AG08396 (cell line): ENCODE measurements at places on chromosomes 7 and 10.

- no peak for DNase-seq
Observed at GRCh38 chr7:137895301-137896221, 48.8 kb upstream of the DGKI start.

GRCh38 chr7:138276891-138277290, 183.2 kb upstream of the TRIM24 start:
- no peak for DNase-seq

DNA sequence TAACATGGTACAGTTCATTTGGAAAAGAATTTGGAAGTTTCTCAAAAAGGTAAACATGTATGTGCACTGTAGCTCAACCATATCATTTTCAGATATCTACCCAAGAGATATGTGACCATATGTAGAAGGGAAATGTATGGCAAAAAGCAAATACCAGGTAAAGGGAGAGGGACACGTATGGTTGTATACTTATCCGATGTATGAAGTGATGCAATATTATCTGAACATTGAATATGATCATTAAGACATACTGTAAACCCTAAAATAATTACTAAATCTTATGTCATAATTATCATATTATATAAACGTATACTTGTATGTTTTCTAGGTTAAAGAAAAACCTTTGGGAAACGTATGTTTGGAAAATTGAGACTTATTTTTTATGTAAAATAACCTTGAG, 367.5 kb upstream of the KCND2 start:
- DNase-seq = no peak

GRCh38 chr10:107418085-107418806, 253.7 kb upstream of the SORCS1 start:
- no peak for DNase-seq

DNA sequence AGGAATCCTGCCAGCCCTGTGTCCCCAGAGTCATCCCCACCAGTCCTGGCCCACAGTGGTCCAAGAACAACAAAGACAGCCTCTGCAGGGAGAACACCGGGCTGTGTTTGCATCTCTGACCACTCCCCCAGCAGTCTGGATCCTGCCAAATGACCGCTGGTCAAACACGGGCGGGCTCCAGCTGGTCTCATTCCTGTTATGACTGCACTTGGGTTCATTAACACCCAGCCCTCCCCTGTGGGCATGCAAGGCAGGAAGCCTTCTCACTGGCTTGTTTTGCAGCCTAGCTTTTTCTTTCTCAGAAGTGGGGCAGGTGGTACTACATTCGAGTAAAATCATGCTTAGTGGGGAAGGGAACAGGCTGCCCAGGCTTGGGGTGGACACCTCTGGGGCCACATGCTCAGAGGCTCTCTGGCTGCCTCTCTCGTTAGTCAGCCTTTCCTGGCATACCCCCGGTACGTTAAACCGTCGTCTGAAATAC, 190.0 kb downstream of the PLXNA4 start:
- peak; percentile 23 for DNase-seq

DNA sequence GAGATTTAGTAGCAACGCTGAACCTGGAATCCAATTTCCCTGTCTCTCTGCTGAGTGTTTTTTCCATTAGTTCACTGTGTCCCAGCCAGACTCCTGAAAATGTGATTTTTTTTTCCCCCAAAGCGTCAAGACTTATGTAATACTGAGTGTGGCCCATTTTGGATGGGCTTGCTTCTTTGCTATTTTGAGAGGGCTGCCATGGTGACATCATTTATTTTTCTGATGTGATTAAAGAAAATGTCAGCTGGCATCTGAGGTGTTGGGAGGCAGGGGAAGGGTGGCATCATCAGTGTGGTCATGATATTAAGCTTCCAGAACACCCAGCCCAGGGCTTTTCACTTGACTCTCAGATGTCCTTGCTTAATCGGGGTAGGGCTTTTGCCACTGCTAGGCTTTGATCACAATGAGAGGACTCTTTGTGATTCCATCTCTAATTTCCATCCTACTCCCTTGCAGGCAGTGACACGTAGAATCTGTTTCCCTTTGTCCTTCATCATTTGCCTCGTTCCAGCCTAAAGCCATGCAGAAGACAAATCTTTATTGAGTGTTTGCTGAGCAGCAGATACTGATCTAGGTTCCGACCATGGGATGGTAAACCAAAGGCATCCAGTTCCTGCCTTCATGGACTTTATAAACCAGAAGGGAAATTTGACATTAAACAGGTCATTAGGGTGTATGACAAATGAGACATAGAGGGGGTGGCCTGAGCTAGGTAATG, 7.4 kb downstream of the ZNF365 start:
- DNase-seq = no peak

- DNase-seq = no peak
Observed at GRCh38 chr10:47018026-47018735, 107.0 kb downstream of the PTPN20 start.

DNA sequence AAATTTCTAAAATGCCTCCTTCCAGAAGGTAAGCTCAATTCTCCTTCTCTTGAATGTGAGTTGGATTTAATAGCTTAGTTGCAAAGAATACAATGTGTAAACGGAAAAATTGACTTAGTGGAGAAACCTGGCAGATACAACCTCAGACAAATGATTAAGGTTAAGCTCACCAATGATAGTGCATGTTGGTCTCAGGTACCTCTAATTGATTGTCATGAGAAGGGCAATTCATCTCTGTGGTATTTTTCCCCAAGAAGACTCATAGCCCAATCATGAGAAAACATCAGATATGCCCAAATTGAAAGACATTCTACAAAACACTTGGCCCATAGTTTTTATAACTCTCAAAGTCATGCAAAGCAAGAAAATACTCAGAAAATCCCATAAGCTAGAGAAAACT, 36.2 kb upstream of the TMEM106B start:
- DNase-seq = no peak

DNA sequence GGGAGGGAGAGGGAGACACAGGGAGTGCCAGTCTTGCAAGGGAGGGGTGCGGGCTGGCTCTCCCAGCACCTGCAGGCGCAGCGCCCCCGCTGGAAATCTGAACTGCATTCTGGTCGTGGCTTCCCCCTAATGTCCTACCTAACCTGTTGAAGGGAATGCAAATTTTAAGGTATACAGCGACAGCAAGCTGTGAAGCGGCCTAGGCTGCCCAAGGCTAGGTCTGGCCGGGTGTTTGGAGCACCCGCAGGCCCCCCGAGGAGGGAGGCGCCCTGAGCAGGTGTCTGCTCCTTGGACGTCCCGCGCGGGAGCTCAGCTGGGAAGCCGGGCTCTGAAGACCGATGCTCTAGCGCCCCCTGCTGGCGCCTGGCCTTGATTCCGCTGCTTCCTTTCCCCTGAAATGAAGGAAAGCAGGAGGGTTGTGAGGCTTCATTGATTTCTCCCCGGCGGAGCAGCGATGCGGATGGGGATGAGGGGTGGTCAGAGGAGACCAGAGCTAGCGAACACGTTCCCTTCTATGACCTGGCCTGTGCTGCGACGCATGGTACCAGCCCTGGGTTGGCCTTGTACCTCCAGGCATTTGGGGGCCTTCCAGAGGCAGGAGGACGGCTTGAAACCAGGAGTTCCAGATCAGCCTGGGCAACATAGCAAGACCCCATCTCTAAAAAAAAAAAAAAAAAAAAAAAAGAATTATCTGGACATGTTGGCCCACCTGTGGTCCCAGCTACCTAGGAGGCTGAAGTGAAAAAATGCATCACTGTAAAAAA, 601.3 kb downstream of the GALNT17 start:
- DNase-seq = peak; percentile 86

GRCh38 chr7:88169717-88170320, 50.0 kb downstream of the SRI start:
- peak; percentile 6 for DNase-seq

- DNase-seq = no peak
Observed at GRCh38 chr7:107846324-107846723, 43.3 kb upstream of the SLC26A3 start.

DNA sequence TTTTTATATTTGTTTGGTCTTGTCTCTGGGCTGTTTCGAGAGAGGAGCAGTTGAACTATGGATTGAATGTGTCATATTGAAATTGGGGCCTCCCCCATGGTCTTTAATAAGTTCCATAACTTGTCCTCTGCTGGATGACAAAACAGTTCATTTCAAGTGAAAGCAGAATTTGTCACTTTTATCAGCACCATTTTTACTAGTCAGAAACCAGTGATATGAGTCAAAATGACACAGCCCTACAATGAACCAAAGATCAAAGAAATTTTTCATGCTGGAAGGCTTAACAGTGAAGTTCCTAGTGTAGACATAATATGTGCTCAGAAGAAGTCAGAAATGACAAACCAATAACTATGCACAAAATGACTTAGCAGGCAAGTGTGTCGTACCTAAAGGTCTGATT, 133.6 kb upstream of the VWC2 start:
- DNase-seq = no peak

GRCh38 chr7:45574669-45575500, 717 bp downstream of the ADCY1 start:
- peak; percentile 84 for DNase-seq

DNA sequence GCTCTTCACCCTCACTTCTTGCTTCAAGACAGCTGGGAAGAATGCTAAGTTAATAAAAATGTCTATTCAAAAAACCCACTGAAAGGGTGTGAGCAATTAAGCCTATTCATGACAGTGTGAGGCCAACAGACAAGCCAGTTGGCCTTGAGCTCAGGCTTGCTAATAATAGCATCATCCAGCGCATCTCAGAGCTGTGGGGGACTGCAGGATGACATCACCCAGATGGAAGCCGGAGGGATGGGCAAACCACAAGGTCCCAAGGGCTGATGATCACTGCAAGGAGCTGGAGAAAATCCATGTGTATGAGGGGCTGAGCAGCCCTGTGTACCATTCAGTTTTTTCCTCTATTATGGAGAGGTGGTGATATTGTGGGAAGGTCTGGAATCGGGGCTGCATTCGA, 770.4 kb downstream of the TNS3 start:
- peak; percentile 77 for DNase-seq

- DNase-seq = no peak
Observed at GRCh38 chr10:13925971-13926780, 339.4 kb downstream of the PRPF18 start.

DNA sequence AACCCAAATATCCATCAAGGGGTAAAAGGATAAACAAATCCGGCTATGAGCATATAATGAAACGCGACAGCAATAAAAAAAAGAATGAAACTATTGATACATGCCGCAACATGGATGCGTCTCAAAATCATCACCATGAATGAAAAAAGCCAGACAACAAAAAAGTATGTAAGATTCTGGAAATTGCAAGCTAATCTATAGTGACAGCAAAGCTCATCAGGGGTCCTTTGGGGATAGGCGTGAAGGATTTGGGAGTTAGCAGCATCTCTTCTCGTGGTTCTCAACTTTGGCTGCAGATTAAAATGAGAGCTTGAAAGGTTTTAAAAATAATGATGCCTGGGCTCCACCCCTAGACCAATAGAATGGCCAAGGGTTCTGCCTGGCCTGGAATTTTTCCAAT, 46.0 kb upstream of the ELN start:
- DNase-seq = no peak

GRCh38 chr7:31875424-31875823, 188.4 kb downstream of the PPP1R17 start:
- DNase-seq = no peak

GRCh38 chr7:73811760-73812168, 19.0 kb upstream of the CLDN4 start:
- DNase-seq = peak; percentile 80

DNA sequence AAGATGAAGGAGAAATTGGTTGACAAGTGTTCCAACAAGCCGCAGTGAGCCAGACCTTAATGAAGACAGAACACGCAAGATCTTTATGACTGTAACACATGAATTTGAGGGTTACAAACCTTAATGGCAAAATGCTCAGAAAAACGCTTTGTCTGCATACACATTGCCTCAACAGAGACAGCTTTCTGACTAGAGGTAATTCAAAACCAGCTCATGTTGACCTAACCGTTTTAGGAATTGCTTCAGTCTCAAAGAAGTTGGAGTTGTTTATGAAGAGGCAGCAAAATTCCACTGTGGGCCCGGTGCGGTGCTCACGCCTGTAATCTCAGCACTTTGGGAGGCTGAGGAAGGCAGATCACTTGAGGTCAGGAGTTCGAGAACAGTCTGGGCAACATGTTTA, 2.2 kb upstream of the GTF2I start:
- no peak for DNase-seq

DNA sequence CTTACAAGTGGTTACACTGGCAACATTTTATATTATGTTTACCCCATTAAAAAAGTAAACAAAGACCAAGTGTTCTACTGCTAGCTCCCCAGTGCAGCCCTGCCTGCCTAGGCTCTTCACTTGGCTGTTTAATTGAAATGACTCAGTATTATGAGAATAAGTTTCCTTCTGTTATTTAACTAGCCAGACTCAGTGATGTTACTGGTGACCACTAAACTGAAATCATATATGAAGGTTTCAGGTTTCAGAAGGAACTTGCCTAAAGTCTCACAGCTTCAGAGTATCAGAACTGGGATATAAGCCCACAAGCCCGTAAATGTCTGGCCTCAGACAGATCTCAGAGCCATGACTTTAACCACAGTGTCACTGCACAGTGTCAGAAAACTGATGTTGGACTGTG, 66.8 kb upstream of the EXOC4 start:
- DNase-seq = no peak

DNA sequence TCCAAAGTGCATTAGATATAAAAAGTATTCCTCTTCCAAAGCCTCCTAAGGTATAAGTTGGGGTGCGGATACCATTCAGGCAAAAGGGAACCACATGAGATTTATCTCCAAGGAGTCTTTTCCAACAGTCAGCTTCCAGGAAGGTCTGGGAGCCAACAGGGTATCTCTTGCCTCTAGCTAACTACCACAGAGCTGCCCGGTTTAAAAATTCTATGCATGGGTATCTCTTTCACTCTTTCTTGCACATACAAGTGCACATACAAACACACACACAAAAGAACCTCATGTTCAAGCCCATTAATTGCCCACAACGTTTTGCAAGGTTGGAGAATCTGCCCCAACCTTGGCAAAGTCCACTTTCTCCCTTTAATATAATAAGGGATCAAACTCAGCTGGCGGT, 80.7 kb downstream of the CDK6 start:
- DNase-seq = no peak

DNA sequence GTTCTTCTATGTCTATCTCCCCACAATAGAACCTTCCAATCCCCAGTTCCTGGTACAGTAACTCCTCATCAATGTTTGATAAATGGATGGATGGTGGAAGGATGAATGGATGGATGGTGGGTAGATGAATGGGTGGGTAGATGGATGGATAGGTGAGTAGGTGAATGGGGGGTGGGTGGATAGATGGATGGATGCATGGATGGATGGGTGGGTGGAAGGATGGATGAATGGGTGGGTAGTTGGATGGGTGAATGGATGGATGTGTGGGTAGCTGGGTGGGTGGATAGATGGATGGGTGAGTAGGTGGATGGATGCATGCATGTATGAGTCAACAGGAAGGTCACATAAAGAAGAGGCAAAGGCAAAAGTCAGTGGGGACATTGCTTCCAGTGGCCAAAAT, 116.8 kb downstream of the GRID1 start:
- no peak for DNase-seq

- no peak for DNase-seq
Observed at GRCh38 chr10:104501864-104502579, 139.1 kb upstream of the SORCS3 start.

DNA sequence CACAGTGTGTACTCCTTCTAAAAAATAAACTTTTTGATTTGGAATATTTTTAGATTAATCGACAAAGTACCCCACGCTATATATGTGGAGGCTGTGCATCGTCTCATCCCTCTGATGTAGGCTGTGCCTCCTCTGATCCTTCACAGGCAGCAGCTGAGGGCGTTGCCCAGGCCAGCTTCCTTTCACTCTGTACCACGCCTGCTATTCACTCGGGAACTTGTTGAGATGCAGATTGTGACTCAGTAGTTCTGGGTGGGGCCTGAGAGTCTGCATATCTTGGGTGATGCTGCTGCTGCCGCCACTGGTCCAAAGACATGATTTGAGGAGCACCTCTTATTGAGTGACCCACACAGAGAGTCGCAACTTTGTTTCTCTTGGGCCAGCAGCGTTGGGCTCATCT, 7.9 kb upstream of the C10orf120 start:
- no peak for DNase-seq
